ENCODE measurements at places on chromosomes 11 and 22.

- DNase-seq = no peak
Observed at GRCh38 chr11:44361813-44362212, 51.9 kb upstream of the ALX4 start.

DNA sequence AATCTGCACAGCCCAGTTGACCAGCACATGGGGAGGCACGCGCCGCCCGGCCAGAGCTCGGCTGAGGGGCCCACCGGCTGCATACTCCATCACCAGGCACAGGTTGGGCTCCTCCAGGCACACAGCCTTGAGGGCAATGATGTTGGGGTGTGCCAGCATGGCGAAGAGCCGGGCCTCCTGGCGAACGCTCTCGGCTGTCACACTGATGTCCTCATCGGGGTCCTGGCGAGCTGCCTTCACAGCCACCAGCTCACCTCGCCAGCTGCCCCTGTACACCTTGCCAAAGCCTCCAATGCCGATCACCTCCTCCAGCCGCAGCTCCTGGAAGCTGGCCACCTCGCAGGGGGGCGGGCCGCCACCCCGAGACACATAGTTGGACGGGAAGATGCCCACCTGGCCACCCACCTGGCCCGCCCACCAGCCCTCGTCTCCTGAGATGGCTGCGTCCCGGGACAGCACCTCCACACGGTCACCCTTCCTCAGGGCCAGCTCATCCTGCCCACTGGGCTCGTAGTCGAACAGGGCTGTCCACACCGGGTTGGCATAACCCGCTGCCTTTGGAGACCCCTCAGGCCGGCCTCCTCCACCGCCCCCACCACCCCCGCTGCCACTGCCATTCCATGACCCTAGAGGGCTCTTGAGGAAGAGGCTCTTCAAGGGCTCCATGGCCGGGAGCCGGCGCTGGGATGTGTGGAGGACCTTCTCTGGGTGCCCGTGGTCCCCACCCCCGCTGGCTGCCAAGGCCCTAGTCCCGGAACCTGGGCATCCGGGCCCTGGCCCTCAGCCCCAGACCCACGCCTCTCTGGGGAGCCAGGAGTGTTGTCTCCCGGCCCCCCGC, 711 bp downstream of the MAP3K11 start:
- no peak for DNase-seq

GRCh38 chr22:37334859-37335805, 52.8 kb downstream of the CYTH4 start:
- DNase-seq = no peak

GRCh38 chr11:70915158-70915985, 337.0 kb downstream of the SHANK2 start:
- DNase-seq = no peak

GRCh38 chr11:60183591-60184205, 815 bp upstream of the MS4A6A start:
- DNase-seq = no peak

GRCh38 chr11:85040166-85040565, 587.0 kb downstream of the DLG2 start:
- DNase-seq = no peak

DNA sequence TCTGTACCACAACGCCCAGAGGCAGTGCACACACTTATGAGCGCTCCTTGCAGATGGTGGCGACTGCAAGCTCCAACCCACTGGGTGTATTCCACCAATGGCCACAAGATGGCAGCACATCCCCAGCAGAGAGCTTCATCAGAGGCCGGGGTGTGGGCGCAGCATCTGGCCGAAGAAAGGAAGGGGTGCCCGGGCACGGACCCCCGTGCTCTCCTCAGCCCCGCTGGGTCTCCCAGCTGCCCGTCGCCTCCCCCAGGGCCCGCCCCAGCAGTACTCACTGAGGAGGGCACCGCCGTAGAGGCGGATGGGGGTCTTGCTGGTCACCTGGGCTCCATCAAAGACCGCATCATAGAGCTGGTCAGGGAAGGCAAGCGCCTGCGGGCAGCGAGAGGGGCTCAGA, 14.2 kb downstream of the TP53I11 start:
- DNase-seq = peak; percentile 59
